Left hindlimb (tissue), 1 donor: ENCODE measurements at places on chromosomes 2 and 18.

GRCh38 chr2:19759880-19760279 is 141.9 kb downstream of the TTC32 start:
- DNase-seq, result no peak

- no peak for DNase-seq
Observed at GRCh38 chr18:23391156-23391555, 61.9 kb upstream of the RIOK3 start.

- no peak for DNase-seq
Observed at GRCh38 chr2:225468131-225468530, 68.6 kb downstream of the NYAP2 start.

GRCh38 chr18:2027756-2028155 is 543.5 kb downstream of the METTL4 start:
- no peak for DNase-seq

DNA sequence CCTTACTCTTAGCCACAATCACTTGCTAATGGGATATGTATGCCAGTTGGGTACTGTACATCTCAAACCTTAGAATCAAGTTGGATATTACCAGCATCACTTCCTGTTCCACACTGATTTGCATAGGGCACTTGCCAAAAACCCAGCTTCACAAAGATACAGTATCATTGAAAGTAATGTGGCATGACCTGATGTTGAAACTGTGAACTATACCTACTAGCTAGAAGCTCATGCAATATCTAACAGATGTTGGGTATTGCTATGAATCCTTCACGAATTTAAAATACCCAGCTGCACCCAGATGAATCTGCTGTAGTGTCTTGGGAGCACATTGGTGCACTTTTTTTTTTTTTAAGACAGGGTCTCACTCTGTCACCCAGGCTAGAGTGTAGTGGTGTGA is 6.5 kb upstream of the STAMBP start:
- no peak for DNase-seq

GRCh38 chr2:198917926-198918720 is 539.6 kb downstream of the SATB2 start:
- no peak for DNase-seq

- DNase-seq, result no peak
Observed at GRCh38 chr18:36535202-36535935, 237.9 kb downstream of the FHOD3 start.

- no peak for DNase-seq
Observed at GRCh38 chr2:149814049-149814448, 226.5 kb upstream of the MMADHC start.

DNA sequence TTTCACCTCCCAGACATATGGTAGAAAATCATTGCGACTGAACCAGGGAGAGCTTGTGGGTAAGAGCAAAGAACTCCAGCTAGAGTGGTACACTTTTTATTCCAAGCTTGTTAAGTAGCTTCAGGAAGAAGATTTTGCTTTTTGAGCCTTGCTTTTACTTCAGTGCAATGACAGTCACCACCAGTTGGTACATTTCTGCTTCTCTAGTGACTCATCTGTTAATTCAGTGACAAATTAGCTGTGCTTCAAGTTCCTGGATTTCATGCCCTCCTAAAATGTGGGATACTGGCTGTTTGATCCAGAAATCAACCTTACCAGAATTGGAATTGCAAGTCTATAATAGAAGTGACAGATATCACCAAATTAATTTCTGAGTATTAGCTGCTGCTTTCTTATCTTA is 117.6 kb upstream of the TTN start:
- no peak for DNase-seq

GRCh38 chr2:222751821-222752719 is 80.6 kb downstream of the MOGAT1 start:
- no peak for DNase-seq

DNA sequence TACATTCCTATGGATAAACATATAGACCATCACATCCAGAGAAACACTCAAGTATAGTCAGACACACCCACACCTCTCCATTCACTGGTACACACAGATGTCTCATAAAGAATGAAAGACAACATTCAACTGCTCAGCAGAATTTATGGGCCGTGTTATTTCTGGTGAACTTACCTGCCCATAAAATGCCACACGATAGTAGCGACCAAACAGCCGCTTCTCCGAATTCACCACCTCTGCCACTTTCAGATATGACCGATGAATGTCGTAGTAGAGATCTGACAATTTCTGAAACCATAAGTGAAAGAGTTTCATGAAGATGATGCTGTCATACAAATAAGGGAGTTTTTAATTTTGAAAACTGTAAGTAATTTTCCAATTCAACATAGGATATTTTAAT is 70.7 kb upstream of the CCDC195 start:
- DNase-seq, result no peak
